SIG-M5 (cell line): ENCODE measurements at places on chromosomes 12 and 14.

GRCh38 chr14:68658943-68659931, 133.6 kb downstream of the ZFP36L1 start:
- no peak for DNase-seq

GRCh38 chr14:36720657-36721056, 59.0 kb downstream of the PAX9 start:
- DNase-seq, result no peak

DNA sequence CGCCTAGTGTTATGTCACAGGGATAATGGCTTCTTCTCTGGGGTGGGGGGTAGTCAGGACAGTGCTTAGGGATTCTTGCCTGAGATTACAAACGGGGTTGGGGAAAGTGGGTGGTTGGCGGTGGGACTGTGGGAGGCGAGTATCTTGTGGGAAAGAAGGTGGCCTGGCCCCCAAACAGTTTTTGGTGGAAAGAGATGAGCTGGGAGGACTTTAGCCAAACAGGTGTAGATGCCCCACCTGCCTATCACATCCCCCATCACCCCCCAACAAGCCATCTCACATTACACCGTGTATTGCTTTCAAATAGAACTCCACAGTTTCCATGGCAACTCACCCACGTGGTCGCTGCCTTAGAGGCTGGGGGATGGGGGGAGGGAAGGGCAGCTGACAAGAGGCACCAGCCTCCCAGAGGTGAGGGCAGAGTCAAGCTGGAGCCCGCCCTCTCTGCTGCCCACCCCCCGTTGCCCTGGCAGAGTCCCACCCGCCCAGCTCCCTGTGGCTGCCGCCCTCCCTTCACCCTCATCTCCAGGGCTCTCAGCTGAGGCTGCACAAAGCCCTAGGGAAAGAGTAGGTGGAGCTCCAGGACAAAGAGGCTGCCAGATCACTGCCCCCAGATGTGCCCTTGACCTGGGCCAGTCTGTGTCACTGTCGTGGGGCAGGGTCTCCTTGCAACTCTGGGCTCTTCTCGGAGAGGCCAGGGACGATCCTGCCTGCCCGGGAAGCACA, 98.3 kb downstream of the LRRC74A start:
- no peak for DNase-seq

GRCh38 chr14:91363776-91364523, 53.7 kb downstream of the CCDC88C start:
- peak; percentile 59 for DNase-seq

DNA sequence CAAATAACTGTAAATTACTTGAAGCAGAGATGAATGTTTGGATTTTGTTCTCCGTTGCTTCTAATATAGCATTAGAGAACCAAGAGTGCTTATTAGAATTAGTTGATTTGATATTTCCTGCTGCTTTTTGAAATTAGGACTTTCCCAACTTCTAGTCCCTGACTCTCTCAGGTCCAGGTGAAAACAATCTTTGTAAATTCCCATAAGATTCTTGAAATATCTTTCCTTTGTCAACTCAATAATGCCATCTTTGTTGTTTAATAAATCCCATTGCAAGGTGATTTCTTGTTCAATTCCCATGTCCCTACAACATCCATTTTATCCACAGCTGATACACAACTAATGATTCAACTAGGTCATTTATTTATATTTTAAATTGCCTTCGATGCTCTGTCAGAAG, at the start of gene OR4K2:
TSS of gene OR4K2 (plus strand) at position 301 of the 400 bp plus-strand sequence. CDS start 1,126 bp downstream, outside the sequence.
- DNase-seq, result no peak

DNA sequence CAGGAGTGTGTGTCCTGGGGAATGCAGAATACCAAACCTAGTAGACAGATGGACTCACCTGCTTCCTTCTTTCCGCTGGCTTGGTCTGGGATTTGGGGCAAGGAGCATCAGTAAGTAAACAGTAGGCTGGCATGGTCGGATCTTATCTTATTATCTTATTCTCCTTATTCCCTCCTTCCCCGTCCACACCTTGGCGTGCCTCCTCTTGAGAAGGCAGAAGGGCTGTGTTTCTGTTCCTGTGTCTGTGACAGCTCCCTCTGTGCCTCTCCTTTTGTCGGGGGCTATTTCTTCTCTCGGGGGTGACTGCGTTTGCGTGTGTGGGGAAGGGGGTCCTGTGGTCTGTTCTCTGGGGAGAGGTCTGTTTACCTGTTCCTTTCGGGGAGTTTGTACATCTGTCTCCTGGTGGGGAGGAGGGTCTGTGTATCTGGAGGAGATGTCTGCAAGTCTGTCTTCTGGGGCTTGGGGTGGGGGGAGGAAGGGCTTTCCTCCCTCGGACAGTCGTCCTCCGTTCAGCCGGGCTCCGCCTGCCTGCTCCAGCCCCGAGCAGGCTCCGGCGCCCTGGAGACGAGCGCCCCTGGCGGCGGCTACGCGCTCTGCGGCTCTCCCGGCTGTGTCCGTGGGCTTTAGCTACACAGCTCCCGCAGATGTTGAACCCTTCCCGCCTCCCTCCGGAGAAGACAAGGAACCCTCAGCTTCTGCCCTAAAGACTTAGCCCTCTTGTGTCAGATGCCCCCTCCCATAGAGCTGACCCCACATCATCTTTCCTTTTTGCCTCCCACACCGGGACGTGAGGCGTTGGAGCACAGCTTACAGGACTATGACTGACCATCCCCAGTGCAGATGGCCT, 4.4 kb downstream of the KRT86 start:
- no peak for DNase-seq

- no peak for DNase-seq
These were observed 46.9 kb upstream of the NOS1 start for GRCh38 chr12:117408161-117408791.

DNA sequence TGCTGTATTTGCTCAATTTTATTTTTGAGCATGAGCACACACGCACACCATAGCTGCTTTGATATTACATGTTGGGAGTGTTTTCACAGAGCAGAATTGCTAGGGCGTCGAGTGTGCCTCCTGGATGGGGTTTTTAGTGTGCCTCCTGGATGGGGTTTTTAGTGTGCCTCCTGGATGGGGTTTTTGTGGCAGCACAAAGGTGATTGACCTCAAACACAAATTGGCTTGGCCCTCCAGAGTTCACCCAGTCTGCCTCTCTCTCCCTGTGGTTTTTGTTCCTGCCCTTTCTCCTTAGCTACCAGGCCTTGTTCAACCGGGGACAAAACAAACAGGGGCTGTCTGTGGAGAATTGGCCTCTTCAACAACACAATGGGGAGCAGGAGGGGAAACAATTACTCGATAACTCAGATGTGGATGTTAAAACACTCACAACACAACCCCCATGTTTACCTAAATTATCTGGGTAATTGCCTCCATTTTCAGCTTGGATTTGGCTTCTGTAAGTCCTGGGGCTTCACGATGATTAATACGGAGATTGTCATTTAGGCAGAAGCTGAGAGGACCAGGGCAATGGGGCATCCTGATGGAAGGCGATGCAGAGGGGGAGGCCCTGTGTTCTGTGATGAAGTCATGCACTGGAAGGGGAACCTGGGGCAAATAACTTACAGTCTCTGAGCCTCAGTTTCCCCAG, 26.9 kb downstream of the TBX3 start:
- no peak for DNase-seq

- DNase-seq, result no peak
These were observed at the start of gene C14orf93 for GRCh38 chr14:23009939-23010726. Gene C14orf93, minus strand, starts transcription at chr14:23010143. Its CDS starts 11,120 bp downstream, at chr14:22999023.

GRCh38 chr14:92004062-92004461, 35.8 kb downstream of the TRIP11 start:
- no peak for DNase-seq

GRCh38 chr12:111846016-111846415, 4.0 kb downstream of the MAPKAPK5 start:
- DNase-seq, result no peak

DNA sequence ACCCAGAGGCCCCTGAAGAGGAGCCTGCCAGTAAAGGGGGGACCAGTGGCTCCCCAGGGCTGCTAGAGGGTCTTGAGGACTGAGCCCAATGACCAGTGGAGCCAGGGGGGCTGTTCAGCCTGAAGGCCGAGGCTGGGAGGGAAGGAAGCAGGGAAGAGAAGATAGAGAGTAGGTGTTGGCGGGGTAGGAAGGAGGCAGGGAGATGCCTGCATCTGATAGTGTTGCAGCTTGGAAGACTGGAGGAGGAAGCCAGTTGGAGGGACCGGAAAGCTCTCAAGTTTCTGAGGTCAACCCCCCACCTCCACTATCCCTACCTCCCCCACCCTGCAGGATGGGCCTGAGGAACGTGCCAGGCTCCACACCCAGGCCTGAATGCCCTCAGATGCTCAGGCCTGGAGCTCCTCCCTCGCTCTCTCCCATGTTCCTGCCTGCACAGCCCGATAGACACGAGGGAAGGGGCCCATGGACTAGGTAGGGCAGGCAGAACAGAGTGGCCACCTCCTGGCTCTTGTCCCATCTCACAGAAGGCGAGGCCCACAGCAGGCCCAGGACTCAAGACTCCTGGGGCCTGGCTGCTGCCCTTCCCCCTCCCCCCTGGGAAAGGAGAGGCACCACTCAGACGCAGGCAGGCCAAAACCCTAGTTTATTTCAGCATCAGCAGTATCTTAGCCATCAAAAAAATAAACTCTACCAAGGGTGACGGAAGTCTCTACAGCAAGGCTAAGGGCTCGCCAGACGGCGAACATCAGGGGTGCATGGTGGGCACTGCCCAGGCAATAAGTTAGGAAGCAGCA, 3.4 kb downstream of the CKB start:
- no peak for DNase-seq

DNA sequence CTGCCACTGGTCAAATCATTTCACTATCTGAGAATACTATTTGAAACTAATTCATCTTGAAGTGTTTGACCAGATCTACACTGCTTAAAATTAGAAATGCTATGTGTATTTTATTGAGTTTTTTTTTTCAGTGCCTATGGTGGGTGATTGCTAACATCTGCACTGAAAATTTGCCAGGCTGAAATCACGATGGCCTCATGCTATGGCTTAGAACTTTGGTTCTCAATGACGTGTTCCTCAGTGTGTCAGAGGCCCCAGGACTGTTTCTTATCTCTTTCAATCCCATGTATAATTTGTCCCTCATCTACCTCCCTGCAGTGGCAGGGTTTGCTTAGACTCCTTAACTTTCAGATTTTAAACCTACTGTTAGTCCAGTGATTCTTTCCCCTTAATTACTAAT, 36.2 kb upstream of the NKX2-8 start:
- no peak for DNase-seq

DNA sequence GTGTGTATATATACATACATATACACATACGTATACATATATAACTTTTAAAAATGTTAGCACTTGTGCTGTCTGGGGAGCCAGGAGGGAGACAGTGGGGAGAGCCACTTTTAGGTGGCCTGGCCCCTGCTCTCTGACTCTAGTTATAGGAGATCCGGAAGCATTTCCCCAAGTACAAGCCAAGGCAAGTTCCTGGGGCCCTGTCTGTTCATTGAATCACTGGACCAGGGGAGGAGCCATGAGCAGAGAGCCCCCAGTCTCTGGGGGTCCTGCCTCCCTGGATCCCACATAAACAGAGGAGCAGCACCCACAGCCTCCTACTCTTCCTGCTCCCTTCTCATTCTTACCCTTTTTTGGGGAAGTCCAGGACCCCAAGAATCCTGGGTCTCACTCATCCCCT, 45.4 kb upstream of the TMED10 start:
- no peak for DNase-seq

- no peak for DNase-seq
These were observed 54.3 kb upstream of the LRTM2 start for GRCh38 chr12:1766110-1766509.

- no peak for DNase-seq
These were observed 8.3 kb upstream of the ACSM4 start for GRCh38 chr12:7295529-7295928.

- DNase-seq, result no peak
These were observed 10.1 kb upstream of the TWF1 start for GRCh38 chr12:43816168-43816567.

GRCh38 chr12:24155042-24155441, 205.6 kb upstream of the SOX5 start:
- no peak for DNase-seq

DNA sequence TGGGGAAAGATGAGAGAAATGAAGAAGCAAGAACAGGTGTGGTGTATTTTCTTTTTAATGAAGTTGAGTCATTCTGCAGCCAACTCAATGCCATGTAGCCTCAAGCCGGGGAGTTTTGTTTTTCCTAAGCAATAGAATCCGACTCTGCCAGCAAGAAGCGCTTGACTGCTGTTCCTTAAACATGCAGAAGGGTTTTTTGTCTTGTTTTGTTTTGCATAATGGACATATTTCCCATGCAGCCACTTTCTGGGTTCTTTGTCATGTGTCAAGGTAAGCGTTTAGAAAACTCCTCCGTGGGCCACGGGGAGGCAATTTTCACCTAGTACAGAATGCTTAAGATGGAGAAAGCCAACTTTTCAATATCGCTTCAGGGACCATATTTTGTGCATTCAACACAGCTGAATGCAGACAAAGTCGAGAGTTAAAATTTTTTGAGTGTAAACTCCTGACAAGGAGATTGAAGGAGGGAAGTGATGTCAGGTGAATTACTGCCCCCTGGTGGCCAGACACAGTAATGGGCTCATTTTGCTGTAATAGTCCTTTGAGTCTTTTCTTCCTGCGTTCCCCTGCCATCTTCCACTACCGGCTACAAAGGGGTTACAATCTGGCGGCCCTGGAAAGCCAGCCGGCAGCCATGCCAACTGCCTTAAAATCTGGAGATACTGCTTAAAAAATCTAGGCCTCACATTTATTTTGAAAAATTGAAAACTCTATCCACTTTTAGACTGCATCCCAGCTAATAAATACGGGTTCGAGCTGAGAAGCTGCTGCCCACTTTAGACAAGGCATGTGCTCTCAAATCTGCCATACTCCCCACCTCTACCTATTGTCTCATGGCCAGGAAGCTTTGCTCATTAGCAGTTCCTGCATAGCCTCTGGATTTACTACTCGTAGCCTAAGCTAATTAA, 3.2 kb upstream of the FICD start:
- no peak for DNase-seq

DNA sequence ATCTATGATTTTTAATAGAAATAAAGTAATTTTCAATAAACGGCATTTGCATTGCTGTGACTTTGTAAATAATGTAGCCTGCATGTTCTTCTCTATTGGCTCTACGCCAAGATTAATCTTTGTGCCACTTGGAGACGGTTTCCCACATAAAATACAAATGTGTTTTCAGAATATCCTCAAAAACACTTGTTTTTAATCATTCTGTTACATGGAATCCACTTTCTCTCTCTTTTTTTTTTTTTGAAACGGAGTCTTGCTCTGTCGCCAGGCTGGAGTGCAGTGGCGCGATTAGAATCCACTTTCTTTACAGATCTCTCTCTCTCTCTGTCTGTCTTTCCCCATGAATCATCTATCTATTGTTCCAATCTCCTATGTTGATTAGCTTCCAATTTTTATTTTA, 22.8 kb upstream of the SSPN start:
- no peak for DNase-seq

- no peak for DNase-seq
These were observed 5.1 kb downstream of the RTL1 start for GRCh38 chr14:100898465-100898864.

GRCh38 chr14:55641954-55642353, 61.9 kb downstream of the KTN1 start:
- DNase-seq, result no peak
